ENCODE measurements at places on chromosomes 7 and 10. TPM values are rescaled to one million over a fixed set of nuclear protein-coding genes. Genes with fewer than 3 reads are reported as not detected.

Gene WIPF3
- 0.62 TPM for total RNA-seq

Gene NPSR1
- total RNA-seq = not detected

Gene OTUD1
- total RNA-seq = 3.4 TPM

Gene MYO1G
- 0.33 TPM for total RNA-seq

Gene DOCK4
- total RNA-seq = 6.7 TPM

Gene GOLGA7B
- 4.2 TPM for total RNA-seq

Gene GPR85
- not detected for total RNA-seq

Gene BICC1
- total RNA-seq = 23.5 TPM

Gene SLC29A4
- 15.7 TPM for total RNA-seq

Gene TPK1
- total RNA-seq = 3.6 TPM

Gene ST8SIA6
- total RNA-seq = 0.09 TPM

Gene TAS2R3
- not detected for total RNA-seq

Gene C7orf57
- total RNA-seq = 0.35 TPM

Gene FEZF1
- total RNA-seq = not detected

Gene HOXA1
- 3.6 TPM for total RNA-seq

Gene RBP4
- 4.9 TPM for total RNA-seq

Gene HELLS
- 28.3 TPM for total RNA-seq

Gene SLC16A12
- total RNA-seq = 1.5 TPM

Gene ACSL5
- 0.30 TPM for total RNA-seq

Gene LRRC17
- total RNA-seq = not detected

Gene STN1
- total RNA-seq = 24.0 TPM

Gene PRLHR
- not detected for total RNA-seq

Gene BAMBI
- 9.3 TPM for total RNA-seq

Gene C10orf143
- 0.66 TPM for total RNA-seq

Gene TMEM254
- 21.3 TPM for total RNA-seq
